ENCODE measurements at places on chromosomes 13 and 19. TPM values are rescaled to one million over a fixed set of nuclear protein-coding genes. Genes with fewer than 3 reads are reported as not detected.

Gene RFPL4A
- total RNA-seq = 0.41 TPM

Gene MEF2B
- total RNA-seq = 3.4 TPM

Gene ZNF134
- total RNA-seq = 25.4 TPM

DNA sequence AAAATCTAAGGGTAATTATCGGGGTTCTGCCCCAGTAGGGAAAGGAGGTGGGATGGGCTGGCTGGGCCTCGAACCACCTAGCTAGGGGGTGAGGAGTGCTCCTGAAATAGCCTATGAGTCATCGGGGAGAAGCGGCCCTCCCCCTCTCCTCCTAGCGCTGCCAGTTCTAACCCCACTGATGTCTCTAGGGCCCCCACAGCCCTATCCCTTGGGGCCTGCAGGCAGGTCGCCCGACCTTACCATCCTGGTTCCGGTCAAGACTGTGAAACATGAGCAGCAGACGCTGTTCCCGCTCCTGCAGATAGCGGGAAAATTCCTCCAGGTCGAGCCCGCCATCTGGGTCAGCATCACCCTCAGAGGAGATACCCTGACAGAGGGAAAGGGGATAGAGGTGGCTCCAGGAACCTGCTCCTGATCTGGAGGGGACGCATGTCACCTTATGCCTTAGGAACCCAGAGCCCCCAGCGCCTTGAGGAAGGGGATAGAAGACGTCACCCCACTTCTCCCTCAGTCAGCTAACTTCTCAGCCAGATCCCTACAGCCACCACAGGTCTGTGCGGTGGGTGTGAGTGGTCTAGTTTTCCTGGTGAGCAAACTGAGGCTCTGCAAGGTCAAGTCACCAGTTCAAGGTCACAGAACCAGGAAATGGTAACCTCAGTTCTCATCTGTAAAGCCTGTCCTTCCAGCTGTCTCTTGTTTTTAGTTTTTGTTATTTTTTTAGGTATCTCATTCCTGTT lies 1.5 kb downstream of the SLC25A23 start:
- peak; percentile 14 for DNase-seq

Gene JOSD2
- 31.7 TPM for total RNA-seq

Gene SIGLEC12
- 0.66 TPM for total RNA-seq

GRCh38 chr19:56125806-56126590 lies 4.9 kb upstream of the ZNF787 start:
- DNase-seq = no peak

DNA sequence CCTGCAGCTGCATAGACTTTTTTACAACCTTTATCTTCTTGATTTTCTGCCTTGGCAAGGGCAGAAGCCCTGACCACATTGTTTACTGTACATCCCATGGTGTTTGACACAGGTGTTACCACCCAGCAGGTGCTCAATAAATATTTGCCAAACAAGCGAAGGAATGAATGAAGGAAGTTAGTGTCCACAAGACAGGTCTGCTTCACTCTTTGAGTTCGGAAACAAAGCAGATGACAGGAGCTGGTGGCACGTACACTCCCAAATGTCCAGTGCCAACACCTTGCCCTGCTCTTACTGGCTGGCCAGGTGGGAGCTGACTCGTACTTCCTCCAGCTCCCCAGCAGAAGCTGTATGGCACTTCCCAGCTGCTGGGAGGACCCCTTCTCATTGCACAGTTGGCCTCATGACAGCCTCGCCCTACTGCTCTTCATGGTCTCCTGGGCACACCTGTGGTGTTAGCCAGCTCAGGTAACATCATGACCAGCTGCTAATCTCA lies 22.0 kb upstream of the MUC16 start:
- peak; percentile 71 for DNase-seq

Gene FUT1
- total RNA-seq = 4.3 TPM

DNA sequence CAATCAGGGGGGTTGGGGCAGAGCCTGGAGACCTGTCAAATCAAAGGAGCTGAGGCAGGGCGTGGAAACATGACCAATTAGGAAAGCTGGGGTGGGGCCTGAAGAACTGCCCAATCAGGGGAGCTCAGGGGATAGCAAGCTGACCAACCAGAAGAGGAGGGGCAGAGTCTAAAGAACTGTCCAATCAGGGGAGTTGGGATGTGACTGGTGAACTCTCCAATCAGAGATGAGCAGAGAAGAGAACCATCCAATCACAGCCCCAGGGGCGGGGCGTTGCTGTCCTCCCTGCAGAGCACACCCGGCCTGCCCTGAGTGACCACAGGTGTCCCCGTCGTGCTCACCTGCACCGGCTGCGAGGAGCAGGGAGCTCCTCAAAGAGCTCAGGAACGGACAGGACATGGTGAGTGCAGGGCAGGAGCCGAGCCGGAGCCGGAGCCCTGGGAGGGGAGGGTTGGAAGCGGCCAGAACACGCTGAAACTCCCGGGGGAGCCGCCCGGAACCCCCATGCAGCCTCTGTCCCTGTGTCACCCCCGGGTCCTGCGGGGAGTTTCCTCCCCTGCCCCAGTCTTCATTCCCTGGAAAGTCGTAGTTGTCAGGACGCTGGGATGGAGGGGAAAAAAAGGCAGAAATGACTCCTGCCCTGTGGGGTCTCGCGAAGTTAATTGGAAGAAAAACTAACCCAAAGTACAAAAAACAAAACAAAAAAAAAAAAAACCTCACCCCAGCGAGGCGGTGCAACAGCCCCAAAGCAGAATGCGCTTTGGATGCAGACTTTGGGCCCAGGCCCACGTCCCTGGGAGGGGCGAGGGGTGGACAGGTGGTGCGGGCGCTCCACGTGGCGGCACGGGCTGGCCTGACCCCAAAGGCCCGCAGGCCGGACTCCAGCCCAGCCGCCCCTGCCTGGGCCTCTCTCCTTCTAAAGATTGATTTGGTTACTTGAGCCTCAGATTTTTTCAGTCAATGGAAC lies at the start of gene ZNF556:
TSS of gene ZNF556 (plus strand) at position 311 of the 967 bp plus-strand sequence. CDS start at position 398, 87 bp downstream.
- peak; percentile 34 for DNase-seq

Gene USHBP1
- total RNA-seq = 8.9 TPM

Gene ZNF772
- total RNA-seq = 20.0 TPM

- no peak for DNase-seq
Observed at GRCh38 chr13:98044301-98044700, 90.8 kb downstream of the IPO5 start.

DNA sequence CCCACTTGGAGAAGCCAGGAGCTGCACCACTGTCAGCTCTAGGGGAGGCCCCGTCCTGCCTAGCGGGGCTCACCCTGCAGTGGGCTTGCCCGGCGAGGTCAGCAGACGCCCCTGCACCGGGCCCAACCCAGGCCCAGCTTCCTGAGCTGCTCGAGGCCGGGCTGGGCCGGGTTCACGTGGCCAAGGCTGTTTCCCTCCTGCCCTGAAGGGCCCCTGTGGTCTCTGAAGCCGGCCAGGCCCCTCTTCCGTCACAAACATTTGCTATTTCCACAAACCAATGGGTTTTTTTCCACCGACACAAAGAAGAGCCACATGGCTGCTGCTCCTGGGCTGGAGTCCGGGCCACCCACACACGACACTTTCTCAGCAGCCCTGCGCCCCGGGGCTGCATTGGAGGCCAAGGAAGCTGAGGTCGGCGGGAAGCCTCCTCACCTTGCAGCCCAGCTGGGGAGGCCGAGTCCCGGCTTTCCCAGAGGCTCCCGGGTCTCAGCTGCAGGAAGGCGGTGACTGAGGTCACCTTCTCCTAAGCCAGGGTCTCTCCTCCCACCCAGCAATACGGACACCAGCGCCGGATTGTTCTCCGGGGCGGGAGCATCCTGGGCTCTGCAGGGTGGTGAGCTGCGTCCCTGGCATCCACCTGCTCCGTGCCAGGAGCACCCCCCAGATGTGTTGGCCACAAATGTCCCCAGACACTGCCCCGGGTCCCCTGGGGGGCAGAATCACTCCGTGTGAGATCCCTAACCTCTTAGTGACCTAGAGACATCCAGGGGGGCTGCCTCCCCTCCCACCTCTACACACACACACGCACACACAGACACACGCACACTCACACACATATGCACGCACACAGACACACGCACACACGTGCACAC lies 80.5 kb downstream of the GADD45B start:
- no peak for DNase-seq

DNA sequence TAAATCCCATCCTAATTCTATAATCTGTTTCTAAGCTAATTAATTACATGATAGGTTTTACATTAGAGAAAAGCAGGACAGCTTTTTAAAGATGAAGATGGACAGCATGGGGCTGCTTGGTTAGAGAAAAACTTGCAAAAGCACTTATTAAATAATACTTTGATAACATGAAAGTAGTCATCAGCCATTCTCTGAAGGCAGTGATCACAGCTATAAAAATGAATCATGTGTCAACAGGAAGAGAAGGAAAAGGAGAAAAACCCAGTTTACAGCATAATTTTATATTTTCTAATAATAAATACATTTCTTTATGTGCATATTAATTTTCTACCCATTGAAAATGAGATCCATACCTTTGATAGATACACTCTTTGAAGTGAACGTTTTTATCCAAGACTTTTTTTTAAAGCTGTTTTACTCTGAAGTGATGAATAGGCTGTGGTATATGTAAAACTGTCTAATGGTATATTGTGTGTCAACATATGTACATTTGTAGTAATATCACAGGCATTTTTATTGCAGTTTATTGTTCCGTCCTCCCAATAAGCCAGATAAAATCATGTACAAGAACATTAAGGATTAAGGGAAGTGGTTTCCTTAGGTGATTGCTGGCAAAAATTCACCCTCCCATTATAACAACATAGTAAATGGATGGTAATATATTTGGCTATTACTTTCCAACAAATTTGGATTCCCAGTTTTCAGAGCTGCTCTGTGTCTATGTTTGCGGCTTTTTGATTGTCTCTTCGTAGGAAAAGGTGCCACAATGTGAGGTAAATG lies 1.3 kb upstream of the KLF5 start:
- no peak for DNase-seq

Gene TECR
- 132 TPM for total RNA-seq

DNA sequence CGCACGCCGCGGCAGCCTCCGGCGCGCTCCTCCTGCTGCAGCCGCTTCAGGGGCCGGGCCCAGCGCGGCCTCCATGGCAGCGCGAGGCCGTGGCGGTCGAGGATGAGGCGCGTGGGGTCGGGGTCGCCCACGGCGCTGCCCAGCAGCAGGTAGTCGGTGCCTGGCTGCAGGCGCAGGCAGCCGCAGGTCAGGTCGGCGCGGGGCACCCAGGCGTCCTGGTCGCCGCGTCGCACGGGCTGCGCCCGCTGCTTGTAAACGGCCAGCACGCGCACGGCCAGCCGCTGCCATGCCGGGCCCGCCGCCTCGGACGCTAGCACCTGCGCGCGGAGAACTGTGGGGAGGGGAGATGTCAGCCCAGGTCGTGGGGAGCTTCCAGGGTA lies 11.1 kb downstream of the NTN5 start:
- no peak for DNase-seq

DNA sequence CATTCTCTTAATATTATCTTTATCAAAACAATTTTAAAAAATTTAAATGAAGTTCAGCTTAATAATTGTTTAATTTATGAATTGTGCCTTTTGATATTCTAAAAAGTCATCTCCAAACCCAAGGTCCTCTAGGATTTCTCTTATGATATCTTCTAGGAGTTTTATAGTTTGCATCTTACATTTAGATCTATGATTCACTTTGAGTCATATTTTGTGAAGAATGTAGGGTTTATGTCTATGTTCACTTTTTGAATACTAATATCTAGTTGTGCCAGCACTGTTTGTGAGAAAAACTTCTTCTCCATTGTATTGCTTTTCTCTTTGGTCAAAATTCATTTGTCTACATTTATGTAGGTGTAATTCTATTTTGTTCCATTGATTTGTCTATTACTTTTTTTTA lies 1068.4 kb upstream of the SPRY2 start:
- DNase-seq = no peak

- no peak for DNase-seq
Observed at GRCh38 chr13:20137875-20138274, 23.0 kb downstream of the GJA3 start.

- no peak for DNase-seq
Observed at GRCh38 chr13:103961784-103962183, 895.6 kb upstream of the SLC10A2 start.

Gene ADAMTSL5
- total RNA-seq = 4.6 TPM

- no peak for DNase-seq
Observed at GRCh38 chr13:97182111-97182890, 39.8 kb upstream of the MBNL2 start.

- no peak for DNase-seq
Observed at GRCh38 chr13:99792079-99792921, 179.3 kb downstream of the ZIC5 start.

DNA sequence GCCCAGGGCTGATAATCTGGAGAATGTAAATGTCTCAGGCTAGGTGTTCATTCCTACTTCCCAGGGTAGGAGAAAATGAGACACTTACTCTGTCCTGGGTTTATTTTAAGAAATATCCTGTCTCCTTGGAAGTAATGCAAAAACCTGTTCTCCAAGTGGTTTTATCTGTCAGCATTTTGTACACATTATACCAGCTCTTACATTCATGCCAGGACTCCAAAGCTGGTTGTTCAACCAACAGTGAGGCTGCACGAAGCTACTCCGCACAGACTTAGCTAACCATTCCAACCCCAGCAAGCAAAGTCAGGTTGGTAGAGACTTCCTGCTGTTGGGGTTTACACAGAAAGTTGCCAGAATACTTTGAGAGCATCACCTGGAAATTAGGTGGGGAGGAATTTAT lies 55.6 kb downstream of the SLC7A1 start:
- no peak for DNase-seq

DNA sequence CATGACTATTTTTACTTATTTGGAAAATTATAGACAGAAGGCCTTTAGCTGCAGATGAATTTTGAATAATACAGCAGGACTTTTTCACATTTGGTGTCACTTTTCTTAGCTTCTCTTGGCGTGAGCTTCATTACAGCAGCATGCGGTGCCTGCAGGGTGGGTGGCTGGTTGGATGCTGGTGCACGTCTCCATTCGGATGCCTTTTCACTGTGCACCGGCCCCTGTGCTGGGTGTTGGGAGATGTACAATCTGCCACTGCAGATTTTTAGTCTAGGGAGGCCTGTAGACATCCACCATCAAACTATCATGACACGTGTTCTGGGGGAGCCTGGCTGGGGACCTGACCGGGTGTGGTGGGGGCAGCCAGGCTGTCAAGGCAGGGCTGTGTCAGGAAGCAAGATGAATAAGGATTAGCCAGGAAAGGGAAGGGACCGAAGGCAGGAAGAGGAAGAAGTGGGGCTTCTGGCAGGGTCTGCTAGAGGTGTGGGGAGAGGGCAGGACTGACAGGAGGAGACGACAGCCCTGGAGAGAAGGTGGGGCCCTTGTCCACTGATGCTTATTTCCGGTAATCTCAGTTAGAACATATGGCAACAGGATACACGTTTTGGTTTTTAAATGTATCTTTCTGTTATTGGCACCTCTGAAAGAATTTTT lies 88.8 kb downstream of the ARHGEF7 start:
- DNase-seq = no peak

Gene ZNF491
- 2.5 TPM for total RNA-seq

GRCh38 chr13:49046002-49046401 lies 70.3 kb downstream of the FNDC3A start:
- no peak for DNase-seq
